Activated naive CD4-positive, alpha-beta T cell (primary cell): ENCODE measurements at places on chromosomes 2 and 18.

DNA sequence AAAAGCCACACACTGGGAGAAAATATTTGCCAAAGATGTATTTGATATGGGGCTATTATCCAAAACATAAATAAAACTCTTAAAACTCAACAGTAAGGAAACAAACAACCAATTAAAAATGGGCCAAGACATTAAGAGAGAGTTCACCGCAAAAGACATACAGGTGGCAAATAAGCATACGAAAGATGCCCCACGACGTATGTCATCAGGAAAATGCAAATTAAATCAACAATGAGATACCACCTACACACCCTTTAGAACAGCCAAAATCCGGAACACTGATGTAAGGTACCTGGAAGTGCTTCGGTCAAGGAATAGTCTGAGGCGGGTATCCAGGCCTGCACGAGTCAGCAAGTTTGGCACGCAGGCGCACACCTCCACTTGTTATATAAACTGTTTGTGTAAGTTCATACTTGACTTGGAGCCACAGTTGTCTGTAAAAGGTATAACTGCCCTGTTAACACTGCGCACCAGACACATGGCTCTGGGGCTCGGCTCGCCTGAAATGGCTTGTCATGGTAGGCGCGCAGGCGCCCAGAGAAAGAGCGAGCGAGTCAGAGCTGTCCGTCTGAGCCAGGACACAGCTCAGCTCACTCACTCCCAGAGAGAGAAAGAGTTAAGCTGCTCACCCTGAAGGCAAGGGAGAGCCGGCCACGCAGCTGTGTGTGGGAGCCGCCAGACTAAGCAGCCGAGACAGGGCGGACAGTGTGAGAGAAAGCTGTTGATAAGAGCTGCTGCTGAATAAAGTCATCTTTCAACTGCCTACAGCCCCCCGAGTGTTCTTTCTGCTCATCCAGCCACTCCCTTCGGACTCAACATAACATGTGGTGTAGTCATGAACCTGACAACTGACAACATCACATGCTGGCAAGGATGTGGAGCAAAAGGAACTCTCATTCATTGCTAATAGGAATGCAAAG, 87.3 kb downstream of the HNRNPLL start:
- DNase-seq: no peak

DNA sequence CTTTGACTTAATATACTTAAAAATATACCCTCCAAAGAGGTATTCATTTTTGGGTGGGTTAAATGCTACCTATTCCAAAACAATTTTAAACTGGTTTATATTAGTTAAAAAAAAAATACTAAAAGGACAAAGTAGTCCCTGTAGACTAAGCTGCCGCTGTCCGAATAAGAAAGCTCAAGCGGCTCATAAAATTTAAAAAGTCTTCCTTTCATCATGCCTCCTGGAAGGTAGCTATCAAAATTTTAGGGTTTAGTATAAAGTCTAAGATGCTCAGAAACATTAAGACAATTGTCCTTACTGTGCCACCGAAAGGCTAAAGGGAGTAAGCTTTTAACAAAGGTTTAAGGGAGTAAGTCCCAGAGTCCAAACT, 440 bp upstream of the UGGT1 start:
- no peak for DNase-seq

DNA sequence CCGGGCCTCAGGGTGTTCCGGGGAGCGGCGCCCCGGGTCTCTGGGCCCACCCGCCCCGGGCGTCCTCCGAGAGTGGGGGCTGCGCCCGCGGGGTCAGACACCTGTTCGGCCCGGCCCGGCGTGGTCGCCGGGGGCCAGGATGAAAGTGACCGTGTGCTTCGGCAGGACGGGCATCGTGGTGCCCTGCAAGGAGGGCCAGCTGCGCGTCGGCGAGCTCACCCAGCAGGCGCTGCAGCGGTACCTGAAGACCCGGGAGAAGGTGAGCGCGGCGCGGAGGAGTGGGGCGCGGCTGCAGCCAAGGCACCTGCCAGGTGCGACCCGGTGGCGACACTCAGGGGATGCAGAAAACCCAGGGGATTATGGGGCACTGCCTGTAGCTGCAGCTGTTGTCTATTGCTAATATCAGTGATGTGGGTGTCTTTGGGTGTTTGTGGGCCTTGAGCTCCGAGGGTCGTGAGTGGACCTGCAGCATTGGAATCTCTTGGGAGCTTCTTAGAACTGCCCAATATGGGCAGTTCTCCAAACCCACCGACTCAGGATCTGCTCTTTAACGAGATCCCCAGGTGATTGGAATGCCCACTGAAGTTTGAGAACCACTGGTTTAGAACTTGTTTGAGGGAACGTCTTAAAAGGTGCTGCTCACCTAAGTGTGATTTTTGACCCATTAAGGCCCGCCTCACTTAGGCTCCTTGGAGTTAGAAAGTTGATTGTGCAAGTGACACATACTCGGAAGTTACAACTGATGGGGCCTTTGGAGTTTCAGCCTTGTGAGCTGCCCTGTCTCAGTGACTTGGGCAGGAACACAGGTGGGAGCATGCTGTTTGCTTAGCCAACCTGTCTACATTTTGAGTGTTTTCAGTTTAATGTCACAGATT, 823 bp downstream of the PARD3B start:
- DNase-seq: no peak

GRCh38 chr2:231383416-231384108, 11.9 kb upstream of the B3GNT7 start:
- no peak for DNase-seq

DNA sequence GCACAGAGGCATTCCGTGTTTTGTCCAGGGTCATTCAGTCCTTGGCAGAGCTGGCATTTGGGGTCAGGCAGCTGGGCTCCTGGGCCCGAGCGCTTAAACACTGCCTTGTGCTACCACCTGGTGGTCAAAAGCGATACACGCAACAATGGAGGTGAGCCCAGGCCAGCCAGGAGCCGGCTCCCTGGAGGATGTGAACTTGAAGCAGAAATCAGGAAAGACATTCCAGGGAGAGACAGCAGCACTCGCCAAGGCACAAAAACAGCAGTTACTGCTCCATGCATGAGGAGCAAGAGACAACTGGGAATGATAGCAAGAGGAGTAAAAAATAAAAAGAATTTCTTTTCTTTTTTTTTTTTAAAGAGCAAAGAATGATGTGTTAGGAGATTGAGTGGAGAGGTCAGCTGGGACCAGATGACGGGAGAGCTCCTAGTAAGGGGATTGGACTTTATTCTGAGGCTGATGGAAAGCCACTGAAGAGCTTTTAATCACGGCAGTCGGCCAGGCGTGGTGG, 20.7 kb downstream of the SCYGR8 start:
- DNase-seq: peak; percentile 14

GRCh38 chr18:10042492-10042891, 128.7 kb downstream of the VAPA start:
- DNase-seq: no peak

DNA sequence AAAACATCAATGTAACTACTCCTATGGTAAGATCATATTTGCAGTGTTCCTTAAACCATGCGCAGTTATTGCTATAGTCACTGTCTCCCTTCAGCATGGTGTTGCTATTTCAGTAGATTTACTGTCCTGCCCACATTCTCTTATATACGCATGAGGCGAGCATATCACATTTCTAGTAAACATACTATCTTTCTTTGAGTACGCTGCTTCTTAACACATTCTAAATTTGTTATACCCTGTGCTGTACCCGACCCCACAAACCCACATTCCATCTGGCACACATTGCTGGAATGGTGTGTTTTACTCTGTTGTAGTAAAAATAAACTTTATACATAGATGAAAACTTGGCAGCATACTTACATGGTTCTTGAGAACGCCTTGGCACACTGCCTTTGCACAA, 163.3 kb downstream of the QPCT start:
- DNase-seq: no peak

DNA sequence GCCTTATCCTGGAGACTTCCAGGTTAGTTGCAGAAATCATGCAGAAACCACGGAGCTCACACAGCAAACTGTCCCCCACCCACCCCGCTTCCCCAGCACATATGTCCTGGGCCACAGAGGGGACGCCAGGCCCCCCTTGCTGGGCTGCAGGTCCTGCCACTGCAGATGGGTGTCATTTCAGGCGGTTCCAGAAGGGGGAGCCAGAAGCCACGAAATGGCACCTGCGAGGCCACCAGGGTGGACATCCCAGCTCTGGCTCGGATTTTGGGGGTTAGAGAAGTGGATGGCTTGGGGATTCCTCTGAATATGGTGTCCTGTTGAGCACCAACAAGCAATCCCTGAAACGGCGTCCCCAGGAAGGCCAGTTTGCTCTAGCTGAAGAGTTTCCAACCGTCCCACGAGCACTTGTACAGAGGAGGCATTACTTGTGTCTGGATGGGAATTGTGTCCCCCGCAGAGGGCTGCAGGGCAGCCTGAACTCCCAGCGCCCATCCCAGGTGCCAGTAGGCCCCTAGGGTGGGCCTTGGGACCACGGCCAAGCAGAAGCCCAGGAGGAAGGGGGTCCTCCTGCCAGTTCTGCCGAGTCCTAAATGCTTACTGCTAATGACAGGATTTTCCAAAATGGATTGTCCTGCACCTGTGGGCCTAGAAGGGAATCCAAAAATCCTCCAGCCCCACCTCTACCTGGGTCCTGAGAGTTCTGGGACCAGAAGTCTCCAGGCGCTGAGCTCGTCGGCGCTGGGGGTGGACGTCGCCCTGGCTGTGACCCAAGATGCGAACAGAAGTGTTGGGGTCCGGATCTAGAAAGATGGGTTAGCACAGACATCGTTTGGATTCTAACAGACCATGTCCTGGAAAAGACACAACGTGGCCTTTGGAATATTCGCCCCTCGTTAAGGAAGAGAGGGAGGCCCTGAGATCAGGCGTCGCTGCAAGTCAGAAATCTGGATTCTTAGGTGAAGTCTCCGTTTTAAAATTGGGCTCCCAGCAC, 14.6 kb upstream of the NFATC1 start:
- DNase-seq: peak; percentile 49

GRCh38 chr2:219803294-219803693, 175.9 kb downstream of the SLC4A3 start:
- no peak for DNase-seq

GRCh38 chr18:67672155-67672554, 155.6 kb upstream of the DSEL start:
- DNase-seq: no peak

DNA sequence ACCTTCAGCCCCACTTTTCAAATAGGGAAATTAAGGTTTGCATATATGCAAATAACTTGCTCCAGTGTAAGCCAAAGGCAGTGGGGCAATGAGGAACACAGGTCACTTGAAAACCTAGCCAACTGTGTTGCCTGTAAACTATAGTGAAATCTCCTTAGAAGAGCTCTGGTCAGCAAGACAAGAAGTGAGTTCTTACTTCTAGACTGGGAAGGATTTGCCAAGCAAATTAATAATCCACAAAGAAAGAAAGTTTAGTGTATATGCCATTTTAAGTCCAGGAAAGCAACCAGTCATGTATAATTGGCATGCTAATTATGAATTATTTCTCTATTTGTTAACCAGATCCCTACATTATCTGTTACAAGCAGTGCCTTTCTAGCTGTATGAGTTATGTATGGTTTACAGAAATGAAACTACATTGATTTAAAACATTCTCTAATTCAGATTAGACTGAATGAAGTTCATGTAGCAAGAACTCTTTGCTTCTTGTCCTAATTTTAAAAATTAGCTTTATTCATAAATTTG, 129.9 kb downstream of the MTX2 start:
- DNase-seq: no peak

DNA sequence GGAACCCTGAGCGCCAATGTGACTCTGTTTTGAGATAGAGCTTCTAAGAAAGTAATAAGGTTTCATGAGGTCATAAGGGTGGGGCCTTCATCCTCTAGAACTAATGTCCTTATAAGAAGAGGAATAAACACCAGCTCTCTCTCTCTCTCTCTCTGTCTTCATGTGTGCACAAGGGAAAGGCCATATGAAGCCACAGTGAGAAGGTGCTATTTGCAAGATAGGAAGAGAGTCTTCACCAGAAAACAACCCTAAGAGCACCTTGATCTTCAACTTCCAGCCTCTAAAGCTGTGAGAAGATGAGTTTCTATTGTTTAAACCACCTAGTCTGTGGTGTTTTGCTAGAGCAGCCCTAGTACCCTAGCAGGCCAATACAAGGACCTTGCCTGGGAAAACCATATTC, 55.8 kb downstream of the DOCK10 start:
- no peak for DNase-seq

DNA sequence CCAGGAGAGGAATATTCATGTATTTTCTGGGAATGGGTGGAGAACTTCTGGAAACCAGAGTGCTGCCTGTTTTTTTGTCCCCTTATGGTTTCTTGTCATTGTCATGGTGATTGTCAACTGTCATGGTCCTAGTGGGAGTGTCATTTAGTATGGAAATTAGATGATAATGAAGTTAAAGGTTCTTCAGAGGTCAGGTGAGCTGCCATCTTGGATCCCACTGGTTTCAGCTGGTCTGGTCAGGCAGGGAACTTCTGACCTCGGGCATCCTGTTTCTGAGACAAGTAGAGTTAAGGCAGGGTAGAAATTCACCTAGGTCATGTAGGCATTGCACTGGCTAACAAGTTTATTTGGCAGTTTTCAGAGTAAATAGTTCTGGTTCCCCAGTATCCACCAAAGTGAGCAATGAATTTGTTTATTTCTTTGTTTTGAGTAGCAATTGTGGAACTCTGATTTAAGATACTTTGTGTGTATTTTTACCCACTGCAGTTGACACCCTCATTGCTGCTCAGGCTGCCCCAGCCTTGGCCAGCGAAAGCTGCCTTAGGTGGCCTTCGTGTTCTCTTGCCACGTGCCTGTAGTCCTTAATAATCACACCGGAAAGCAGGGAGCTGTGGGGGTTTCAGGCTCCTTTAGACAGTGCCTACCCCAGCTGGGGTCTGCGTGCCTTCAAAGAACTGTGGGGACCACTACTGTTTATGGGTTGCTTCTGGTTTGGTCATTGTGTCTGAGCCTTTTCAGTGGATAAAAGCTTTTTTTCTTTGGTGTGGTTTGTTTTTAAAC, 48.7 kb downstream of the NCK2 start:
- DNase-seq: no peak
